Dermis blood vessel endothelial cell (primary cell): ENCODE measurements at places on chromosomes 16 and 17.

GRCh38 chr16:22031483-22032083 is 23.7 kb downstream of the MOSMO start:
- no peak for DNase-seq

- no peak for DNase-seq
Measured at GRCh38 chr17:62098623-62099231, 33.6 kb upstream of the MED13 start.

DNA sequence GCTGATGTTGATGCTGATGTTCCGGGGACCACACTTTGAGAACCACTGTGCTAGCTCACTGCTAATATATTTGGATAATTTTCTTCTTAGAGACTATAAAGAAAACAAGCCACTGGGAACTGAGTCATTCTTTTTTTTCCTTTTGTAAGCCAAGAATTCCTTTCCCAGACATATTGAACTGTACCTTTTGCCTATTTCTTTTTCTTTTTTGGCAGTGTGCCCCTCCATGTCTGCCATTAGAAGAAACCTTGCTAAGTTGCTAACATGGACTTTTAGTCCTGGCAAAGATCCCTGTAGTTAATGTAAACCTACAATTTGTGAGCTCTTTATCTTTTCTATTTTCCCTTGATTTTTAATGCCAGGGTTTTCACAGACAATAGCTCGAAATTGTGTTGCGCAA is 17.3 kb upstream of the ERCC4 start:
- peak; percentile 36 for DNase-seq

GRCh38 chr17:65163990-65164495 is 26.9 kb downstream of the RGS9 start:
- peak; percentile 66 for DNase-seq

- DNase-seq: no peak
Measured at GRCh38 chr17:82154881-82155331, 56.9 kb upstream of the FASN start.

- peak; percentile 33 for DNase-seq
Measured at GRCh38 chr17:81527591-81528383, at the start of gene FSCN2. Gene FSCN2, plus strand, starts transcription at chr17:81528377. Its CDS starts 155 bp downstream, at chr17:81528532.

DNA sequence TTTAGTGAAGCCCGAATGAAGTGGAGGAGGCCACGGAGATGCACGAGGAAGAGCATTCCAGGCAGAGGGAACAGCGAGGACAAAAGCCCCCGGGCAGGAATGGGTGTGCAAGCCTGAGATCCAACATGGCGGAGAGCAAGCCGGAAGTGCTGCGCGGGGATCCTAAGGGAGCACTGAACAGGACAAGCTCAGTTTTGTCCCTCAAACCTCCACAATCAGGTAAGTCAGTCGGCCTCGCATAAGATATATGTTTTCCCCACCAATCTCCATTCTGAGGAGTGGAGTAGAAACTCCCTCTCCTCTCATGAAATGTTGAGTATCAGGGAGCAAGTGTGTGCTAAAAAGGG is 32.9 kb upstream of the USP22 start:
- DNase-seq: no peak

DNA sequence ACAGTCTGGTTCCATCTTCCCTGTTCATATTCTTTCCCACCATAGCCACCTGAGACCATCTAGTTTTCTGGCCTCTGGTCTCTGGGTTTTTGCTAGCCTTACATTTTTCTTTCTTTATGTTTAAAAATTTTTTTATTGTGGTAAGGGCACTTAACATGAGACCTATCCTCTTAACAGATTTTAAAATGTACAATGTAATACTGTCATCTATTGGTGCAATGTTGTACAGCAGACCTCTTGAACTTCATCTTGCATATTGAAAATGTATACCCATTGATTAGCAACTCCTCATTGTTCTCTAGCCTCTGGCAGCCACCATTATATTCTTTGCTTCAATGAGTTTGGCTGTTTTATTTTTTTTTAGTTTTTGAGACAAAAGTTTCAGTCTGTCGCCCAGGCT is 39.2 kb downstream of the ITGAM start:
- no peak for DNase-seq
